Foreskin fibroblast (primary cell): ENCODE measurements at places on chromosomes 13 and 19.

- DNase-seq: no peak
Observed at GRCh38 chr13:75514080-75514995, 23.3 kb downstream of the COMMD6 start.

GRCh38 chr19:461721-462551 is 1.1 kb upstream of the SHC2 start:
- DNase-seq: no peak

GRCh38 chr13:68232351-68233130 is 1002.4 kb upstream of the PCDH9 start:
- DNase-seq: no peak

- peak; percentile 32 for DNase-seq
Observed at GRCh38 chr13:45492538-45492937, 27.8 kb downstream of the COG3 start.
